ENCODE measurements at places on chromosomes 3 and 15. TPM values are rescaled to one million over a fixed set of nuclear protein-coding genes. Genes with fewer than 3 reads are reported as not detected.

The CDC25A gene
- 33.1 TPM for total RNA-seq

The SERINC4 gene
- 0.20 TPM for total RNA-seq

The RBP2 gene
- total RNA-seq: not detected

The CHL1 gene
- total RNA-seq: not detected

The TGFBR2 gene
- 50.5 TPM for total RNA-seq

The HRH1 gene
- 0.15 TPM for total RNA-seq

The ATG7 gene
- total RNA-seq: 38.2 TPM

The GOLGA8Q gene
- 7.7 TPM for total RNA-seq

The SPATA12 gene
- total RNA-seq: not detected

The STRA6 gene
- total RNA-seq: 1.3 TPM

The SH3GL3 gene
- total RNA-seq: not detected

The MINDY4B gene
- total RNA-seq: not detected

The CHRD gene
- total RNA-seq: not detected
